Activated CD4-positive, alpha-beta T cell treated with anti-CD3 and anti-CD28 coated beads, Interleukin-2, amount 50 U/mL, for 16 hours (primary cell): ENCODE measurements at places on chromosomes 12 and 14.

- DNase-seq: no peak
Measured at GRCh38 chr12:110966081-110966760, 45.8 kb upstream of the MYL2 start.

DNA sequence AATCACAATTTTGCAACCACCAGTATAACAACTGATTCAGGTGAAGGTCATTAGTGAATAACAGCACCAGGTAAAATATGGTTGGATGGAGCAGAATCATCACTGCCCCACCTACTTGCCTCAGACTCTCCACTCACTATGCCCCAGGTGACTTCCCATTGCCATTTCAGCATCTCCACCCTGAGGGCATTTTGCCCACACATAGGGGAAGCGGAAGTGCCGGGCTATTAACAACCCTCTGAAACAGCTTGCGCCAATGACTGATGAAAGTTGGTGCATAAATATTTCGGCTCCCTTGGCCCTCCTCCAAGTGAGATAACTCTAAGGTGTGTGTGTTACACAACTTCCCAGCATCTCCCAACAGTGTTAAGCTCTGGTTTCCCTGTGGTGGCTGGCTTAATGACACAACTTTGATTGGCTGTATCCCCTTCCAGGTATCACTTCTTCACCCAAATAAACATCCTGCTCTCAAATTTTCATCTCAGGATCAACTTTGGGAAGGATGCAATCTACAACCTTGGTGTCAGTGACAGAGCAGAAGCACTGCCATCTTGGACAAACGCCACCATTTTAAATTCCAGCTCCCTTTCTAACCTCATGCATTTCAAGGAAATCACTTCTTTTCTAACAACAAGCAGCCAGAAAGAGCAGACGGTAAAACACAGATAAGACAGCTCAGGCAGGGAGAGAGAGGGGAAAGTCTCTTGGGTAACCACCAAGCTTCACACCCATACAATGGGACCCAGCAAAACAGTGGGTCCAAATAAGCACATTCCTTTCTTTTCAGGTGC lies 73.6 kb upstream of the PPP2R5C start:
- no peak for DNase-seq

- no peak for DNase-seq
Measured at GRCh38 chr12:68479896-68480291, 130.8 kb upstream of the RAP1B start.

- no peak for DNase-seq
Measured at GRCh38 chr14:81459912-81460311, 59.8 kb upstream of the STON2 start.
